ENCODE measurements at places on chromosomes 2 and 18.

DNA sequence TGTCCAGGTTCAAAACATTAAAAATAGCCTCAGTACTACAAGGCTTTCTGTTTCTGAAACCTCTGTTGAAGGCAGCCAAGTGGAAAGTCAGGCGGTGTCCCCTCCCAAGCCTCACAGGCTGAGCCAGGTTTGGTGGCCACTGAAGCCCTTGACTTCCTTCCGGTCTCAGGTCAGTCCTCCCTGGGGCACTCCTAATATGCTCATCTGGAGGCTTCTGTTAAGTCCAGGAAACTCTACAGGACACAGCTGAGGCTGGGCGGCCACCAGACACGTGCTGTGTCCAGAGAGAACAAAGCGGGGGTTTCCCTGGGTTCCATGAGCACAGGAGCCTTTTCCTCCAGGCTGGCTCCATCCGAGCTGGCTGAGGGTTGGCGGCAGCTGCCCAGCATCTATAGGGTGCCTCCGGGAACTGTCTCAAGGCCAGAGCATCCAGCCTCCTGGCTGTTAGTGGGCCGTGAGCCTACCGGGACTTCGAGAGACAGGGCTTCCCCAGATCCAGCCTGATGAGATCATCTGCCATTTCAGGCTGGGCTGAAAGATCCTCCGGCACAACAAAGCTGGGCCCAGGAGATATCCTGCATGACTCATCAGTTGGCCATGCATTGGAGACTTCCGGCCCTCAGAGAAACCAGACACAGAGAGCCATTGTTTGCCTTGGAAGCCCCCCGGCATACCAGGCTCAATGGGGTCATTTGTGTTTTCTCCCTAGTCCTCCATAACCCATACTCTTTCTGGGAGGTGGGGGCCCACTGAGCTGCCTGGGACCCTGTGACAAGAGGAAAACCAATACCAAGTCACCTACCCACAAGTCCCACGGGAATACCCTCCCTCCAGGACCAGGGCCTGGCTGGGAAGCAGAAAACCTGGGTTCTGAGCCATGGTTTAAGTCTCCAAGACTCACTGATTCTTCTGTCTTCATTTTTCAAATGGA is 71.7 kb downstream of the HS1BP3 start:
- DNase-seq = no peak

- no peak for DNase-seq
Measured at GRCh38 chr2:16395601-16396000, 270.0 kb downstream of the CYRIA start.

DNA sequence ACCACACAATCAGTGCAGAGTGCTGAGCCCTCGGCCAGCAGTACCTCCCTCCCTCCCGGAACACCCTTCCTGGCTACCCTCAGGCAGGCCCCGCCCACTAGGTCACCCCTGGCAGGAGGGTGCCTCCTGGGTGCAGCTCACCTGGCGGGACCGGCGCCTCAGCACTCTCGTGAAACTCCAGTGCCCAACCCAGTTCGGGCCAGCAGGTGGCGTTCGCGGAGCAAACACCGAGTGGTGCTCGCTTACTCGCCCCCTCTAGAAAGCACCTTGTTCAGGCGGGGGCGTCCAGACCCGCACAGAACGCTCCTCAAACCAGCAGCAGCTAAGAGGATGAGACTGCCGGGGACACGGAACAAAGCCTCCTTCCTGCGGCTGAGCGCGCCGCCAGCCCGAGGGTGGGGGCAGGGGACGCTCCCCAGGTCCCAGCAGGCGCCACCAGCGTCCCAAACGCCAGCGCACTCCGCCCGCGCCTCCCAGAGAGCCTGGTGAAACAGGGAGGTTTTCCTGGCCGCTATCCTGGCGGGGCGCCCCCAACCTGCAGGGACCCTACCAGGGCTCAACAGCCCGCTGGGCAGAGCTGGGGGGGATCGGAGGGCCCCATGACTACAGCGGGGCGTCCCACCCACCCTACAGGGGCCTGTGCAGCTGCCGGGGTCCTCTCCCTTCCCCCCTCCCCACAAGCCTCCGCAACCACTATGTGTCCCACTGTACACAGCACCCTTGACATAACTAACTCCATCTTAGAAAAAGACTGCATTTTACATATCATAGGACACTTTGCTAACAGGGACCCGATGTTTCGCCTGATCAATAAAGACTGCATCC is 44.7 kb downstream of the MRPS5 start:
- peak; percentile 91 for DNase-seq

GRCh38 chr2:73101626-73102256 is 11.0 kb downstream of the RAB11FIP5 start:
- DNase-seq = no peak

DNA sequence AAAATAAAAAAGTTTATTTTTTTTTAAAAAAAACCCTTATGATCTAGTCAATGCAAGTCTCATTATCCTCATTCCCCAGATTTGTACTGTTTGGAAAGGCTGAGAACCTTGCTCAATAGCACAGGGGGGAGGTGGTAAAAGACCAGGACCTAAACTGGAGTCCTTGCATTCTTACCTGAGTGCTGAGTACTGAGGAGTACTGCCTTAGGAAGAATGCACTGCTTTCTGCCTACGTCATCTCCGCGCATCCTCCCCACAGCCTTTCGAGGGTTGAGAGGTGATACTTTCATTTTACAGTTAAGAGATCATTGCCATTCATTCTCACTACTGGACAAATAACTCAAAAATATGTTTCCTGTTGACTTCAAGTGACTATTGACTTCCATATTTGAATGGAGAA is 73.8 kb downstream of the MAP3K20 start:
- DNase-seq = no peak

- DNase-seq = no peak
Measured at GRCh38 chr2:52356556-52356955, 1324.6 kb upstream of the NRXN1 start.

DNA sequence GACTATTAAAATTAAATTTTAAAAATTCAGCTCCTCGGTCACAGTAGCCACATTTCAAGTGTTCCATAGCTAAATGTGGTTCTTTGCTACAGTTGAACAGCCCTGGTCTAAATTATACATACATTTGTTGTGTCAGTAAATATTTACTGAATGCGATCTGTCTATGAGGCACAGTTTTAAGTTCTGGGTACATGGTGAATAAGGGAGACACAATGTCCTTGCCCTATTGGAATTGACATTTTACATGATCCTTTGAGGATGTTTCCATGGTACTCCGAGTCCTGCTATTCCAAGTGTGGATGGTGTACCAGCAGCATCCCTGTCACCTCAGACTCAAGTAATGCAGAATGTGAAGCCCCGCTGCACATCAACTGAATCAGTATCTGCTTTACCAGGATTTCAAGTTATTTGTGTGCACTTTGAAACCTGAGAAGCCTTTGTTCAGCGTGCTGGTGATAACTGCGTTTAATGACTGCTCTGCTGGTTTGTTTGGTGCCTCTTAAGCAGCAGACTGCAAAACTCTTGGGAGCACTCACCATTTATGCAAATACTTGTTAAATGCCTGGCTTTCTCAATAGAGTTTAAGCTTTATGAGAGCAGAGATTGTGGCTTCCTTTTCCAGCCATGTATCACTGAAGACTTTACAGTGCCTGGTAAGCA is 1.5 kb downstream of the GALNT1 start:
- peak; percentile 3 for DNase-seq

GRCh38 chr18:49529596-49529995 is 32.3 kb upstream of the LIPG start:
- no peak for DNase-seq

GRCh38 chr2:50133766-50134165 is 898.2 kb downstream of the NRXN1 start:
- DNase-seq = no peak

DNA sequence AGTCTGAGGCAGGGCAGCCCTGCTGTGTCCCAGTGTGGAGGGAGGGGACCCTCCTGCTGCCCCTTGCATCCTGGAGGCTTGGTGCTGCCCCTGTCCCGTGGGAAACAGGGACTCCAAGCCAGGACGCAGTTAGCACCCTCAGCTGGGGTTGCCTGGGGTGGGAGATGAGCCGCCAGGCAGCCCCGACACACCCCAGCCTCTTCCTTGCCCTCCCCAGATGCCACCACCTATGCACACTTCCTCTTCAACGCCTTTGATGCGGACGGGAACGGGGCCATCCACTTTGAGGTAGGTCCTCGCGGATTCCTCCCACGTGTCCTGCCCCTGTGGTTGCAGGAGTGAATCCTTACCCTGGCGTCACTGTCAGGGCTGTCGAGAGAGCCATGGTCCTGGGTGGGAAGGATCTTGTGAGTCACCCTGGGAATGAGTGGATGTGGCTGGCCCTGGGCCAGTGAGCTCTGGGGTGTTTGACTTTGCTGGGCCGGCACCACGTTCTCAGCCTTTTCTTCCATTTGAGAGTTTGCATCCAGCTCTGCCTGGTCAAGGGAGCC is 27.5 kb upstream of the FAHD2A start:
- DNase-seq = no peak

DNA sequence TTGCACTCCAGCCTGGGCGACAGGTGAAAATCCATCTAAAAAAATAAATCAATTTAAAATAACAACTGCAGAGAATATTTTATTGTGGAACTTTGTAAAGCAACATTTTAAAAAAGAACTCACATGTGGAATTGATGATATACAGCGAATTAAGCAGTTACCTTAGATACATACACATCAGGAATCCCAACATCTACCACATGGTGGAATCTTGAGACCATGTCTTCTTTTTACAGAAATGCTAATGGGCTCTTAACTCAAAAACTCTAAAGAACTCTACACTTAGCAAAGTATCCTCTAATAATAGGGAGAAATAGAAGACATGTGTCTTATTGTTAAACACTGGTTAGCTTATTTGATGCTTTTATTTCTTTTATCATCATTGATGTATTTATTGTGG is 373.6 kb downstream of the CDH7 start:
- DNase-seq = no peak

DNA sequence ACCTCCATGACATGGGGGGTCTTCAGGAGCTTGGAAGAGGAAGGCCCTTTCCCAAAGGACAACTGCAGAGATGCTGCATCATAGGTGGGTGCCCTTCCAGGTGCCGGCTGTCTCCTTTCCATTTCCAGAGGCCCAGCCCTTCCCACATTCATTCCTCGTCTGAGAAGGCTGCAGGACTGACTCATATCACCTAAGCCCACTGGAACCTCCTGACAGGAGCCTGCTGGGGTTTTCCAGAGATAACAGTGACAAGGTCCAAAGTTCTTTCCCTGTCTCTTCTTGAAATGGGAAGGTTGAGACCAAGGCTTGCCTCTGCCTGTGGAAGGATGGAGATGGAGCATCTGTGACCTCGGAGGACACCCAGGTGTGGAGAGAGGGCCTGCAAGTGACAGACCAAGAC is 3.6 kb upstream of the PRSS56 start:
- DNase-seq = no peak

- peak; percentile 77 for DNase-seq
Measured at GRCh38 chr18:79378536-79379250, 17.0 kb upstream of the NFATC1 start.

GRCh38 chr2:40448476-40449079 is 3.3 kb downstream of the SLC8A1 start:
- DNase-seq = no peak
